ENCODE measurements at places on chromosomes 11 and 22.
A peak's percentile ranks its signal among the peaks of the same experiment; 100 is the strongest.

- no peak for DNase-seq
Measured at GRCh38 chr11:129932381-129933067, 37.1 kb upstream of the NFRKB start.

DNA sequence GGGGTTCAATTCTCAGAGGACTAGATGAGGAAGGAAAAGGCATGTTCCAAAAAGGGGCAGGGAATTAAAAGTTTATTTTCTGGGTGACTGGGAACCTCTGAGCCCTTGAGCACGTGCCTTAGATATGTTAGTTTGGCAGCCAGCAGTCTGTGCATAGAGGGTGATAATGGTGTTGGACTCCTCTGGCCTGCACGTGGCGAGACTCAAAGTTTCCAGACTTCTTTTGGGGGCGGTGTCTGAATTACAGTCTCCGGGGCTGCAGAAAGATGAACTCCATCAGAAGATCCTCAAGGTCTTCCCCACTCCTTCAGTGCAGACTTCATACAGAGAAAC lies 861 bp upstream of the ZNRF3 start:
- no peak for DNase-seq

- no peak for DNase-seq
Measured at GRCh38 chr11:64100782-64101353, 65.0 kb downstream of the MACROD1 start.

DNA sequence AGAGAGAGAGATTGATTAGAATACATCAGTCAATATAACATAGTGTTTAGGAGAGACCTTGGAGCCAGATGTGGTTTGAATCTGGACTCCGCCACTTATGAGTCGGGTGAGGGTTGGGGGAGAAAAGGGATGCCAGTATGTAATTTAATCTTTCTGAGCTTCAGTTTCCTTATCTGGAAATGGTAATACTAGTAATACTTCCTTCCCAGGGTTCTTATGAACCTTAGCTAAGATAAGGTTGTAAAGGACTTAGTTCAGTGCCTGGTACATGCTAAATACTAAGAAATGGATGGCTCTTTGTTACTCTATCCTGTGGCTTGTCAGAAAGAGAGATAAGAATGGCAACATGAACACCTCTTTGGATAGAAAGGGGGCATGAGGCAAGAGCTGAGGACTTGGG lies 226.1 kb upstream of the NARS2 start:
- no peak for DNase-seq

DNA sequence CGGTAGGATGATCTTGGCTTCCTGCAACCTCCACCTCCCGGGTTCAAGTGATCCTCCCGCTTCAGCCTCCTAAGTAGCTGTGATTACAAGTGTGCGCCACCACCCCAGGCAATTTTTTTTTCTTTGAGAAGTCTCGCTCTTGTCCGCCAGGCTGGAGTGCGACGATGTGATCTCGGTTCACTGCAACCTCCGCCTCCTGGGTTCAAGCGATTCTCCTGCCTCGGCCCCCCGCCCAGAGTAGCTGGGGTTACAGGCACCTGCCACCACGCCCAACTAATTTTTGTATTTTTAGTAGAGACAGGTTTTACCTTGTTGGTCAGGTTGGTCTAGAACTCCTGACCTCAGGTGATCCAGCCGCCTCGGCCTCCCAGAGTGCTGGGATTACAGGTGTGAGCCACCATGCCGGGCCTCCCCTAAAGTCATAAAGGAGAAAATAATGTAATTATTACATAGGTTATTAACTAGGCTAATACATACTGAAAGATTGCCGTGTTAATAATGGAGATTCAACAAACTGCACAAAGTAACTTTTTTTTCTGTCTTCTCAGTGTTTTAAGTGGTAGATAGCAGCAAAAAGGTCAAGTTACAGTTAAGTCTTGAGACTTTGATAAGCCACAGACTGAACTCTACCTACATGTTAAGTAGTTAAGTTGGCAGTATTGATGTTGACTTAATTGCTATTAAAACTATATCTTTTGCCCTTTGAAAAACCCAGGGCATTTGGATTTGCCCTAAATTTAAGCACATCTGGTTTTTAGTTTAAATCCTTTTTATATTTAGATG lies 3.9 kb downstream of the CAPRIN1 start:
- no peak for DNase-seq

DNA sequence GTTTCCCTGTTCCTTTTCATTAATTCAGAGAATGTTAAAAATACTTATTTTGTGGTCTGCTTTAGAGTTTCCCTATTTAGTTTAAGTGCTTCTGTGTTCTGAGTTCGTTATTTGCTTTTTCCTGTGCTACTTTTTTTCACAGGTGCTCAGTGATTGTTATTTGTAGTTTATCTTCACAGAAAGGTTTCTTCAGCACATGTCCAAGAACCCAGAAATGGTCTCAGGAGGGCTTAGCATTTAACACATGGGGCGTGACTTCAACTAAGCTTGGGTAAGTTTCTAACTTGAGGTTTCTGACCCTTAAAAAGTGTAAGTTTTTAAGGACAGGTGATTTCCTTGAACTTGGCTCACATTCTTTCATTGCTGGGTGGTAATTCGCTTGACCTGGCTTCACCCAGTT lies 157.3 kb downstream of the AASDHPPT start:
- DNase-seq, result no peak

GRCh38 chr11:86003654-86004053 lies 65.2 kb downstream of the PICALM start:
- no peak for DNase-seq

DNA sequence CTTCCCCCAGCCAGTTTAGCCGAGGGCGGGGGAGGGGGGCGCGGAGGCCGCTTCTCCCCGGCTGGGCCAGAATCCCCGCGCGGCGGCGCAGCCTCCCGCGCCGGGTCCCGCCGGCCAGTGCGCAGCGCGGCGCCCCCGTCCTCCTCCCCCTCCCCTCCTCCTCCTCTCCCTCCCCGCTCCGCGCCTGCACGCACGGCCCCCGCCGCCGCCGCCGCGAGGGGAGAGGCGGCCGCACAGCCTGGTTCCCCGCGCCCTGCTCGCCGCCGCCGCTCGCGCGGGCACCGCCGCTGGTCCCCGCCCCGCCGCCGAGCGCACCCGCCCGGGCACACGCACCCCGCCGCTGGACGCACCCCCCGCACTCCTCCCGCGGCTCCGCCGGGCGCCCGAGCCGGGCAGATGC lies at the start of gene FLRT1:
TSS of gene FLRT1 (plus strand) at position 356 of the 400 bp plus-strand sequence. CDS start 80,337 bp downstream, outside the sequence.
- no peak for DNase-seq

- DNase-seq, result peak; percentile 87
Measured at GRCh38 chr11:86202013-86202336, 42.6 kb upstream of the EED start.

- DNase-seq, result no peak
Measured at GRCh38 chr22:36347094-36347493, 40.7 kb downstream of the MYH9 start.

DNA sequence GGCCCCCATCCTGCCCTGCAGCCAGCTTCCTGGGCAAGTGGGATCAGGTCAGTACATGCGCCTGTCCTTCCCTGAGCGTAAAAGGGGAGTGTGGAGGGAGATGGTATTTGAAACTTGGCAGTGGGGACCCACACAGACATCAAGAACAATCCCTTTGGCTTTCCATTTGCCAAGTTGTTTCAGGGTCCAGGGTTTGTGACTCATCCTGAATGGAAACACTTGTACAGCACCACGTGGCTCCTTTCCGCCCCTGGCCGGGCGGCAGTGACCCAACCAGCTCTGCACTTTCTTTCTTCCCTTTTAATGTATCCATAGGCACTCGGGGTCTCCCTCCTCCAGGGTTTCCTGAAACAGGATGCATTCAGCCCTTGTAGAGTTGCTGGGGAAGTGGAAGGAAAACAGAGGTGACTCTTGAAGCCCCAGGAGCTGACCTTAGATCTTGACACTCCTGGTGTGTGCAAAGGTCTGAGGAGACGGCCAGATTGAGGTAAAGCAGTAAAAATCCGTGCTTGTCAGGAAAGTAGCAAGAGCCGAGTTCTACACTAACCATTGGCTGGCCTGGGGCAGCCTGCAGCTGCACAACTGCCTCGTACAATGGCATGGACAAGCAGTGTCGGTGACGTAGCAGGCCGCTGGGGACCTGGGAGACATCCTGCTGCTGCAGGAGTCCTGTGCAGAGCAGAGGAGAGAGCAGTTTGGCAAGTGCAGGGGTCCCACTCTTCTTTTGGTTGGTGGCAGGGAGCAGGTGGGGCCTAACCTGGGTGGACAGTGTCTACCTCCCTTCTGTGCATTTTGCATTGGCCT lies 189.8 kb downstream of the SNX19 start:
- no peak for DNase-seq

DNA sequence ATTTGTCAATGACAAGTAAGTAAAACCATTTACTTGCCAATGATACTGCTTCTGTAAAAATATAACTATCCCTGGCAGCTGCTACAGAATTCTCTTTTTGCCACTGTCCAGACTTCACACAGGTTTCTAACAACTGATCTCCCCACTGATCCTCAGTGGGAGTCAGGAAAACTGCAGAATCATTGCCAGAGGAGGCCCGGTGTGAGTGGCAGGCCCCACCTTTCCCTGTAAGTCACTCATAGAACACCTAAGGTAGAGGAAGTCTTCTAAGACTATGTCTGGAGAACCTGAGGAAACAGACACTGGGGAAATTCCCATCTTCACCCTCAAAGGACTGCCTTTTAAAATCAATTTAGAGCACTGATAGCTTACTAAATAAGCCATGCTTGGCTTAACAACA lies 66.3 kb downstream of the ZC3H12C start:
- DNase-seq, result no peak

All from KG1 (cell line).